ENCODE measurements at places on chromosomes 1 and 21. TPM values are rescaled to one million over a fixed set of nuclear protein-coding genes. Genes with fewer than 3 reads are reported as not detected.

Gene SPOCD1
- 4.4 TPM for total RNA-seq

Gene PDE9A
- total RNA-seq: 1.0 TPM

Gene CACNA1S
- total RNA-seq: not detected

Gene CCDC190
- not detected for total RNA-seq

Gene CAMK1G
- total RNA-seq: 0.43 TPM

Gene RAP1GAP
- total RNA-seq: 10.1 TPM

Gene PKP1
- total RNA-seq: 0.08 TPM

Gene ADAMTSL4
- total RNA-seq: 2.8 TPM

Gene PTAFR
- 0.09 TPM for total RNA-seq

Gene DISC1
- 0.29 TPM for total RNA-seq

Gene PTPN7
- not detected for total RNA-seq

Gene MPZ
- total RNA-seq: 0.26 TPM

Gene OTUD3
- 2.6 TPM for total RNA-seq

Gene FAM167B
- total RNA-seq: 0.55 TPM

Gene MYOG
- not detected for total RNA-seq

Gene TSPAN1
- 2.6 TPM for total RNA-seq

Gene KCNA2
- 0.05 TPM for total RNA-seq

Gene FCAMR
- total RNA-seq: not detected

Gene HCRTR1
- total RNA-seq: not detected

Gene KIF2C
- total RNA-seq: 36.7 TPM

Gene HRNR
- total RNA-seq: not detected

Gene RPTN
- total RNA-seq: not detected

Data from A549 treated with dexamethasone at 1 μM for 4 hours (cell line).